NCI-H2029 treated with DMSO at 0.1 percent for 48 hours (cell line): ENCODE measurements at places on chromosomes 12 and 14.

DNA sequence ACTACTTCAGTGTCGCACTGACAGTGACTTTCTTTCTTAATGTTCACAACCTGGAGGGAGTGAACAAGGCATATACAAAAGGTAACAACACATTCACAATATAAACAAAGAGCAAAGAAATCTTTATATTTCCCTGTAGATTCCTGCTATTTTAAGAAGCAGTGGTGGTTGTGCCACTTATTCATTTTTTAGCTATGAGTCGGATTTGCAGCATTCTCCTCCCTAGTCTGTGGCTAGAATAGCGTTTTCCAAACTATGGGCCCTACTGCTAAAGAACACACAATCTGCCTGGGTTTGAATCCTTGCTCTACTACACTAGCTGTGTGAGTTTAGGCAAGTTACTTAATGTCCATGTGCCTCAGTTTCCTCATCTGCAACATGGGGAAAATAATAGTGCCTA lies 18.6 kb upstream of the MDM1 start:
- DNase-seq: no peak

DNA sequence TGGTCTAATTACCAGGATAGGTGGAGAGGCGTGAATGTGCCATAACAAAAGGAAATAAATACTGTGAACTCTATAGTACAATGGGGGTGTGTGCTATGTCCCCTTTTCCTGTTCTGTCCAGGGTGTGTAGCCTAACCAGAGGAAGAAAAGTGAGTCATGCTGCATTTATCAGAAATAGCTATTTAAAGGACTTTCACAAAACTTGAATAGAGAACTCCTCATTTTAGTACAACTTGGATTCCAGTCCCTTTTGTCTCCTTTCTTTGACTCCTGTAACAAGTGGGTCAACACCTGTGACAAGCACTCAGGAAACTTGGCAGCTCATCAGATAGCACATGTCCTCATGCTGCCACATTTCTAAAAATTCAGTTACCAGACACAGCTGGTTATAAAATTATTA lies 123.4 kb downstream of the CCDC91 start:
- DNase-seq: peak; percentile 36

DNA sequence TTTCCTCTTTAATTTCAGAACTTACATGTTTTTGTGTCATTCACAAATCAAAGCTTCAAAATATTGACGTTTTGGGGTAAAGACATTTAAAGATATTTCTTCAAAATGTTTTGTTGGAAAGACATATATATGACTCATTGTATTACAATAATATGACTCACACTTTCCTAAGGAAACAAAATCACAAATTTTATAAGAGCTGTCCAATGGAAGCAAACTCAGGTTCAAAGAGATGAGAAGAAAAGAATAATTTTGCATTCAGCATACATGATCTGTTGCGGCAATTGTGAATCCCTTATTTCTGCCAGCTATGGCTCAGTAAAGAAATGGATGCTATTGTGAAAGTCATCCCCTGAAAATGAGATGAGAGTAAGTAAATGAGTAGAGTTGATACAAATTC lies 82.7 kb downstream of the GRIP1 start:
- DNase-seq: no peak

DNA sequence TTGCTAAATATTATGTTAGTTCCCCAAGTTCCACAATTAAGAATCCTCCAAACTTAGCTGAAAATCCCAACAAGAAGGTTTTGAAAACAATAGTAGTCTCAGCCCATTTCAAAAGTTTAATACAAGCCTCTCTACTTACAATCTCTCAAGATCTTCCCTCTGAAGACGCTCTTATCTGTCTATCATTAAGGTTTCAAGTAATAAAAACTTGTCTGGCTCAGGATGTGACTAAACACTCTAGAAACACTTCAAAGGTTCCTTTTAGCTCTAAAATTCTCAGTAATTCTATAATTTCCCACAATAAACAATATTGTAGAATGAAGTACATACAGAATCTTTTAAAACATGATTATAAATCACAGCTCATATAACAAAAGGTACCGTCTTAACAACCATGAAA lies 16.3 kb downstream of the YAF2 start:
- DNase-seq: no peak

GRCh38 chr14:68599896-68600610 lies 192.8 kb downstream of the ZFP36L1 start:
- DNase-seq: no peak

DNA sequence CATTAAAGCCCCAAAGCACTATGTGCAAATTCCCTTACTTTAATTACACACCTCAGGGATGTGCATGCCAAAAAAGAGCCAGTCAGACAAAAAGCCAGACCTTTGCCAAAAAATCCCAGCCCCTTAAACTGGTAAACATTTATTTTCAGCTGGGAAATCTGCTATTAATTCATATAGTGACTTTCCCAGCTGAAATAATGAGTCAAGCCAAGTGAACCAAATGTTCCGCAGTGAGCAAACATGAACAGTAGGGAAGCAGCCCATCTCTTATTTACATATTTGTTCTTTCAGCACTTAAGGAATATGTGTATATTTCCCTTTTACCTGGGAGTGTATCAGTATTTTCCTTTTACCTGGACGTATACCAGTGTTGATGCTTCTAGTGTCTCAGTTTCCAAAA lies 44.0 kb upstream of the OTX2 start:
- DNase-seq: peak; percentile 61

DNA sequence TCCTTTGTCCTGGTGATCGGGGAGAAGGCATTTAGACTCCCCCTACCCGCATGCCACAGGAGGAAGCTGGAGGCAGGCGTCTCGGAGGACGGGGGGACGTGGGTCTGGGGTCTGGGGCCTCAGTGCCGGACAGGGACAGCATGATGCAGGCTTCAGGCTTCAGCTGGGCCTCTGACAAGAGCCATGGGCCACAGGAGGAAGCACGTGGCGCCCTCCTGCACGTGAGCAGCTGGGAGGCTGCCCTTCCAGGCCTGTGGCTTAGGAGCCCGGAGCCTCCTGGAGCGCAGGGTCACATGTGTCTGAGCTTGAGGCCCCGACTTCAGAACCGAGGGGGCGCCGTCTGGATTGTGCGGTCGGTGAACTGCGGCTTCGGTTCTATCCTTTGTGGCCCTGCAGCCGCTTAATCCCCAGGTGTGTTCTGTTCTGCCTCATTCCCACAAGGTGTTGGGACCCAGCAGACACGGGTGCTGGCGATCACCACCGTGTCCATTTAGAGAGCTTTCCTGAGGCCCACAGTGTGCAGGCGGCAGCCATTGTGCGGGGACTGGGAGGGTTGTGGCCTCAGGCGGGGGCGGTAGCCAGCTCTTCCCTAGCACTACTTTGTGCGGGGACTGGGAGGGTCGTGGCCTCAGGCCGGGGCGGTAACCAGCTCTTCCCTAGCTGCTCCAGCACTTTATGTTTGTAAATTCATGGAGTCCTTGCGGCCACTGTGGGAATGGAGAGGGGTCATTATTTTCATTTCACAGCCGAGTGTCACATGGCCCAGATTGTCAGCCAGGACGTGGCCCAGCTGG lies 150.2 kb downstream of the ADGRD1 start:
- no peak for DNase-seq

DNA sequence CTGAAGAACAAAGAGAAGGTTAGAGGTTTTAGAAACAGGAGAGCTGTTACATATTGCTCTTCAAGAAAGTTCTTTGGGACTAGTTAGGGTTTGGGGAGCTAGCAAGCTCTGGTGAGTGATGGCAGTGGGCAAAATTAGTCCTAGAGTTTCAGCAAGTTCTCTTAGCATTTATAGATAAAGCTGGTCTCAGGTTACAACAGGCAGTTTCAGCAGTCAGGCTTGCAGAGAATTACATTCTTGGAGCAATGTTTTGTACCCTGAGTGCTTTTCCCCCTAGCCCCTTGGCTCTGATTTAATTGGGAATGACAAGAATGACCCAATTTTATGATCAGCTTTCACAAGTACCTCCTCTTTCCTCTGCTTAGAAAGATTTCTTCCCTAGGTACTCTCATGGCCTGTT lies 21.4 kb upstream of the EID3 start:
- DNase-seq: no peak

GRCh38 chr12:91601054-91601453 lies 418.4 kb upstream of the DCN start:
- no peak for DNase-seq
